RKO (cell line): ENCODE measurements at places on chromosomes 5 and 9.

- DNase-seq, result peak; percentile 72
These were observed 680 bp upstream of the RFK start for GRCh38 chr9:76394960-76395252.

- peak; percentile 35 for DNase-seq
These were observed 44.8 kb downstream of the PRRC1 start for GRCh38 chr5:127562252-127562651.

GRCh38 chr9:110087605-110088004 lies 120.4 kb downstream of the C9orf152 start:
- no peak for DNase-seq

- no peak for DNase-seq
These were observed 74.2 kb upstream of the SLC12A2 start for GRCh38 chr5:128009403-128009802.

GRCh38 chr5:90932052-90932699 lies 373.6 kb downstream of the ADGRV1 start:
- peak; percentile 48 for DNase-seq

GRCh38 chr5:119200795-119201194 lies 129.9 kb downstream of the DMXL1 start:
- no peak for DNase-seq

- no peak for DNase-seq
These were observed 11.2 kb upstream of the HMHB1 start for GRCh38 chr5:143800715-143801114.

DNA sequence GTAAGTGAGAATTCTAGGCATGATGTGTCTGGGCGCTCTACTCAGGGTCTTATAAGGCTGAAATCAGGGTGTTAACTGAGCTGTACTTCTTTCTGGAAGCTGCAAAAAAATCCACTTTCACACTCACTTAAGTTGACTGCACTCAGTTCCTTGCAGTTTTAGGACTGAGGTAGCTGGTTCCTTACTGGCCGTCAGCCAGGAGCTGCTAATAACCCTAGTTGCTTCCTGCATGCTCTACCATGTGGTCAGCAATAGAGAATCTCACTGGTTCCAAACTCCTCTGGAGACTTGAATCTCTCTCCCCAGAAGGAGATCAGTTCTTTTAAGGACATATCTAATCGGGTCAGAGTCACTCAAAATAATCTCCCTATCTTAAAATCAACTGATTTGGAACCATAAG lies 911.2 kb downstream of the EFNA5 start:
- no peak for DNase-seq

GRCh38 chr5:150129813-150130492 lies 25.7 kb downstream of the PDGFRB start:
- DNase-seq, result peak; percentile 38

DNA sequence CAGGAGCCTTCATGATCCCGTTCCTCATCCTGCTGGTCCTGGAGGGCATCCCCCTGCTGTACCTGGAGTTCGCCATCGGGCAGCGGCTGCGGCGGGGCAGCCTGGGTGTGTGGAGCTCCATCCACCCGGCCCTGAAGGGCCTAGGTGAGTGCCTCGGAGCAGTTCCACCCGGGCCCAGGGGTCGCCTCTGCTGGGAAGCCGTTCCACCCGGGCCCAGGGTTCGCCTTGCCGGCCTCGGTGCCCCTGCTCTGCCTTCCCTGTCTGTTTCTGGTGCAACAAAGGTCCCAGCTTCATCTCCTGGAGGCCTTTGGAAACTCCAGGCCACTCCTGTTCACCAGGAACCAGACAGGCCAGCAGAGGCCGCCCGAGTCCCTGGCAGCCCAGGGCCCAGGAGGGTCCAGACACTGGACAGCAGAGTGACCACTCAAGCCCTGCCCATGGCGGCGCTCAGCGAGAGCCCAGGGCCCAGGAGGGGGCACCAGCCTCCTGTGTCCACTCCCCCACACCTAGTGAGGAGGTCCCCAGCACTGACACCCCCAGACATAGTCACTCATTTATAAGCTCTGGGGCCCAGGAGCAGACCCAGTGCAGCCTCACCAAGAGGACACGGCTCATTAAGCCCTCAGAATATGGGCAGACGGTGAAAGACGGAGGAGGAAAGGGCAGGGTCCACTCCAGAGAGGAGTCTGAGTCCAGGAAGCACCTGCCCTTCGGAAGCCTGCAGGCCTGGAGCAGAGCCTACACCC lies 7.5 kb downstream of the SLC6A19 start:
- DNase-seq, result peak; percentile 18

- no peak for DNase-seq
These were observed 27.2 kb downstream of the MLANA start for GRCh38 chr9:5917888-5918287.

- no peak for DNase-seq
These were observed 212.5 kb downstream of the COMMD10 start for GRCh38 chr5:116297296-116297814.

DNA sequence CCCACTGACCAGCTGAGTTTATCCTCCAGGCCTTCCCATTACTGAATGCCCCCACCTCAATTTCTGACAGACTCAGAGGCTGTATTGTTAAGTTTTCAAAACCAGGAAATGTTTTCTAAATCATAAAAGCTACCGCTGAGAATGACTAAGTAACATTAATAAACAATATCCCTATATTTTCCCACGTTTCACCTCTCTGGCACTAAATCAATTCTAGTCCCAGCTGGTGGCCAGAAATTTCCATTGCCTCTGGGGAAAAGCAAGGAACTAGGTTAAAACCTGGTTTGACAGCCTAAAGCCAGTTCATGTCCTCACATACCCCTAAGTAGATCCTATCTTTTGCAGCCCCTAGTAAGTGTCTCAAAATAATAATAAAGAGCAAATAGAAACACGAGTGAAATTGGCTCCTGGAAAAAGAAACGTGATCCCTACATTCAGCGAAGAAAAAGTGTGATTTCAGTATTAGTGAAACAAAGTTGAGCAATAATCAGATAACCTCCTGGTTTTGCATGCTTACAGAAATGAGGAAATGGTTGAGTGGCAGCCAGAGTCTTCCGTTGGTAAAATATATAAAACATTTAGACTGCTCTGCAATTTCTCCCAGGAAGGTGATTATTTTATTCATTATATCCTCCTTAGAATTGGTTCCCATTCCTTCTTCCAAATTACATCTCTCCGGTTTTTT lies 110.9 kb downstream of the ESM1 start:
- no peak for DNase-seq

DNA sequence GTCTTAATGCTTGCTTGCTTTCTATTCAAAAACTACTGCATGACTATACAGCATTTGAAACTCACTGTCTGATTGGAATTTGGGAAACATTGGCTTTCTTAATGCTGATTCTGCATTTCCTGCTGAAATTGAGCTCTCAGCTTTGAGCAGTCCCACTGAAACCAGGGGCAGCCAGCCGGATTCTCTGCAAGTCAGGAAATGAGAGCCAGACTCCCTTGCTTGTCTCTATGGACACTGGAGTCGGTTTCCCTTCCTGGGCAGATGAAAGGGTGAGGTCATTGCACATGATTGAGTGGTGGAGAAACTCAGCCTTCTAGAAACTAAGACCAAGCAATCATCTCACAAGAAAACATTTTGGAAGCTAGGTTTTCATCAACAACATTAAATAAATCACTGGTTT lies 119.7 kb upstream of the SPATA31C2 start:
- DNase-seq, result no peak
